Nephron progenitor cell (in vitro differentiated cells): ENCODE measurements at places on chromosomes 2 and 18.

DNA sequence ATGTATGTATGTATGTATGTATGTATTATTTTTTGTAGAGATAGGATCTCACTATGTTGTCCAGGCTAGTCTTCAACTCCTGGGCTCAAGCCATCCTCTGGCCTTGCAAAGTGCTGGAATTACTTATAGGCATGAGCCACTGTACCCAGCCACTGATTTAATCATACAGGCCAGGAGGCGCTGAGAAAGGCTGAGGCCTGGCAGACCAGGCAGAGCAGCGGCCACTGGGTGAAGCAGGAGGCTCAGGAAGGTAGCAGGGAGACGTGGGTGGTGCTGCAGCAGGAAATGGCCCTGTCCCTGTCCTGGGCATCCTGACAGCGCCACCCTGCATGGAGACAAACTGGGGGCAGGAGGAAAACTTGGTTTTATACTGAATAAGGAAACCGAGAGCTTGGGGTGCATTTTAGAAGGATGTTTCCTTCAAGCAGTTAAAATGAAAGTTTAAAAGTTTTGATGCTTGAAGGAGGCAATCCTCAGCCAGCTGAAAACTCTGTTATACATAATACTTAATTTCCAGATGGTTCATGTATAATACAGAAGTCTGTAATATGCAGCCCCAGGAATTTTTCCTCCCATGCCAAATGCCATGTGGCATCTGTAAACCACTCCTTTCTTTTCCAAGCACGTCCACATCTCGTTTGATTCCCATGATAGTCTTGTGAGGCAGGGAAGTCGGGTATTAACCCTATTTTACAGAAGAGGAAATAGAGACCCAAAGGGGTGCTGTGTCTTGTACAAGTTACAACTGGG, 182.4 kb downstream of the CELF4 start:
- DNase-seq: no peak

- no peak for DNase-seq
Observed at GRCh38 chr2:184125867-184126266, 472.5 kb upstream of the ZNF804A start.

- no peak for DNase-seq
Observed at GRCh38 chr2:79713131-79713785, 200.4 kb downstream of the CTNNA2 start.

GRCh38 chr18:10465174-10465939, 10.9 kb downstream of the APCDD1 start:
- no peak for DNase-seq

GRCh38 chr2:179744401-179744800, 117.0 kb downstream of the ZNF385B start:
- DNase-seq: no peak

DNA sequence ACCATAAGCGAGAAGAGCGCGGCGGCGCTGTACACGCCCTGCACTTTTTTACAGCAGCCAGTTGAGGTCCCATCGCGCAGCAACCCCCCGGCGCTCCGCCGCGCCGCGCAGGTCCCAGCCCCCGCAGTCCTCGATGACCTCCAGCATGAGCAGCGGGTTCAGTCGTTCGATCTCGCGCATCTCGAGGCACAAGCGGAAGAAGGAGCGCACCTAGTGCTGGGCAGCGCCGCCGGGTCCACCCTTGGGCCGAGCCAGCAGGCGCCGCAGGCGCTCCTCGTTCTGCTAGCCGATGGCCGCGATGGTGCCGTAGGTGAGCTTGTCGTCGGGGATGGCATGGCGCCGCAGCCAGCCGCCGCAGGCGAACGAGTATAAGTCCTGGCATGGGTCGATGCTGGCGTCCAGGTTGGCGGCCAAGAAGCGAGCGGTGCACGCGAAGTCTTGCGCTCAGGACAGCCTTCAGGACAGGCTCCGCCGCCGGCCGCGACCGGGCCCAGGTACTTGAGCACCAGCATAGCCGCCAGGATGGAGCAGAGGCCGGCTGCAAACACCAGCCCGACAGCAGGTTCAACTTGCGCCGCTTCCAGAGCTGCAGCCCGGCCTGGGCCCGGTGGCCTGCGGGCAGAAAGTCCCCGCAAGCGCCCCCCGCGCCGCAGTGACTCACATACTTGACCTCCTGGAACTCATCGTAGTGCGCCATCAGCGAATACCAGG, 8.3 kb downstream of the ALPP start:
- DNase-seq: peak; percentile 61

GRCh38 chr2:219496825-219497494, 1.7 kb upstream of the GMPPA start:
- DNase-seq: no peak
